SW480 (cell line): ENCODE measurements at places on chromosomes 6 and 20.

- DNase-seq, result no peak
These were observed 19.8 kb upstream of the C6orf62 start for GRCh38 chr6:24738741-24739140.

DNA sequence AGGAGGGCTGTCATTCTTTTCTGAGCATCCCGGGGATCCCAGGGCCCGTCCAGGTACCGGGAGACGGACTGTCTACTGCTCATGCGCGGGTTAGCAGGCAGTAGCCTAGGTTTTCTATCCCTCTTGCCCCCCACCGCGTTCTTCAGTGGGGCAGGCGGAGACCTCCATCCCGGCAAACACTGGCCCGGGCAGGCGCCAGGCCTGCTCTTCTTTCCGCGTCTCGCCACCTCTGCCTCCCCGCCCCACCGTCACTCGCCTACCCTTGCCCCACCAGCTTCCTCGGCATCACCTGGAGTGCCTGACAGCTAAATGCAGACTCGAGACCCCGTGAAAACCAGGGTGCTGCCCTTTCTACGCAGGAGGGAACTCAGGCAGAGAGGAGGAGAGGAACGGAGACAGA lies 1937.7 kb upstream of the DEFB115 start:
- DNase-seq, result no peak

GRCh38 chr6:111423055-111423633 lies 59.9 kb downstream of the REV3L start:
- DNase-seq, result no peak

DNA sequence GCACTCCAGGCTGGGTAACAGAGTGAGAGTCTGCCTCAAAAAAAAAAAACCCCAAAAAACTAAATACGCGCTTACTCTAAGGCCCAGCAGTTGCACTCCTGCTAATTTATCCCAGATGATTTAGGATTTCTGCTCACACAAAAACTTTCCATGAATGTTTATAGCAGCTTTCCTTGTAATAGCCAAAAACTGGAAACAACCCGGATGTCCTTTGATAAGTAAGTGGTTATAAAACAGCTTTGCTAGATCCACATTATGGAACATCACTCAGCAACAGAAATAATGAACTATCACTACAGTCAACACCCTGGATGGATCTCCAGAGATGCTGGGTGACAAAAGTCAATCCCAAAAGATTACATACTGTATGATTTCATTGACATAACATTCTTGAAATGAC lies 220.4 kb upstream of the JARID2 start:
- DNase-seq, result no peak

DNA sequence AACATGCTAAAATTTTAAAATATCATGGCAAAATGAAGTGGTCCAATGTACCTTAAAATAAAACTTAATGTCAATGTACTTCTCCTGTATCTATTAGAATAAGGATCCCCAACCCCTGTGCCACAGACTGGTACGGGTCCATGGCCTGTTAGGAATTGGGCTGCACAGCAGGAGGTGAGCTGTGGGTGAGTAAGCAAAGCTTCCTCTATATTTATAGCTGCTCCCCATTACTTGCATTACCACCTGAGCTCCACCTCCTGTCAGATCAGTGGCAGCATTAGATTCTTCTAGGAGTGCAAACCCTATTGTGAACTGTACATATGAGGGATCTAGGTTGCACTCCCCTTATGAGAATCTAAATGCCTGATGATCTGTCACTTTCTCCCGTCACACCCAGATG lies 86.0 kb downstream of the SLC16A10 start:
- peak; percentile 15 for DNase-seq
